ENCODE measurements at places on chromosomes 4 and X. TPM values are rescaled to one million over a fixed set of nuclear protein-coding genes. Genes with fewer than 3 reads are reported as not detected.

DNA sequence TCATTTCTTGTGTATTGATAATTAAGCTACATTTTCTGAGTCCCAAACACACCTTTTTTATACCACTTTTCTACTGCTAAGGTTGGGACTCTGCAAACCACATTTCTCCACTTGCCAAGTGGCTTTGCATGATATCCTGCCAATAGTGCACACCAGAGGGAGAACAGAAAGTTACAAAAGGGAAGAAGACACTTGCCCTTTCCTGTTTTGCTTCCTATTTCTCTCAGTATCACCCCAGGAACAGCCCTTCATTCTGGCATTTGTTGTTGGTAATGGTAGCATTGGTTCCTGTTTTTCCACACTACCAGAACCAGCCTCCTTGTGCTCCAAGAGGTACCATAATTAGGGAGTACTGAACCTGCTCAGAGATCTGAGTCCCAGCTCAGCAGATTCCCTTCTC is 87.1 kb downstream of the HDX start:
- no peak for DNase-seq

- no peak for DNase-seq
Measured at GRCh38 chrX:94635003-94635402, 961.0 kb downstream of the FAM133A start.

Gene PYURF
- 270 TPM for polyA plus RNA-seq

DNA sequence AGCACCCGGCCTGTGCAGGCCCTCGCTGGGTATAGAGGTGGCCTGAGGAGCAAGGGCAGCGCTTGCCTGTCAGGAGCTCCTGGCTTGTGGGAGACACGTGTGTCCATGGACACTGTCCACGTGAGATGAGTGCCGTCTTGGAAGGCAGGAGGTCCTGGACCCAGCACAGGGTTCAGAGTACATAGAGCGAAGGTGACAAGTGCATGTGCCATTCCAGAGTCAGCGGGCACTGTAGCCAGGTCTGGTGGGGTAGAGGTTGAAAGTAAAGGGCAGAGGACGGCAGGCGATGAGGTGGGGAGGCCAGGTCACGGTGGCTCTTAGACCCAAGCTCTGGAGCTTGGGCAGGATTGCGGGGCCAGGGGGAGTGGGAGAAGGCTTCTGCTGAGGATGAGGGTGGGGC is 28.4 kb upstream of the TADA2B start:
- DNase-seq = no peak

GRCh38 chr4:88144866-88145300 is 13.6 kb downstream of the ABCG2 start:
- DNase-seq = no peak

Gene ACE2
- polyA plus RNA-seq = not detected

Gene LDB2
- not detected for polyA plus RNA-seq

DNA sequence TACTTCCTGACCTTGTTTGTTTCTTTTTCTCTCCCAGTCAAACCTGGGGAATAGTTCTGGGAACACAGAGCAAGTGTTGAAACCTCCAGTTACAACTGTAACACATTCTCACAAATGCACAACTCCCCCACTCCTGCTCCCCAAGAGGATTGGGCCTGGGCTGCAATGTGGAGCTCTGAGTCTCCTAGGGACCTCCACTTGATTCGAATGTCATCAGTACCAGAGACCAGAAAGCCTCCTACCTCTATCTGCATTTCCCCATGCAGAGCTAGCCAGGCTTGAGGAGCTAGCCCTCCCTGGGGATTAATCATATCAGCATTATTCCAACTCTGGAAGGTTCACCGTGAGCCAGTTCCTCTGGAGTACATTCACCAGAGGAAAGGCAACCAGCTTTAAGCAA is 41.7 kb upstream of the CITED1 start:
- DNase-seq = no peak

DNA sequence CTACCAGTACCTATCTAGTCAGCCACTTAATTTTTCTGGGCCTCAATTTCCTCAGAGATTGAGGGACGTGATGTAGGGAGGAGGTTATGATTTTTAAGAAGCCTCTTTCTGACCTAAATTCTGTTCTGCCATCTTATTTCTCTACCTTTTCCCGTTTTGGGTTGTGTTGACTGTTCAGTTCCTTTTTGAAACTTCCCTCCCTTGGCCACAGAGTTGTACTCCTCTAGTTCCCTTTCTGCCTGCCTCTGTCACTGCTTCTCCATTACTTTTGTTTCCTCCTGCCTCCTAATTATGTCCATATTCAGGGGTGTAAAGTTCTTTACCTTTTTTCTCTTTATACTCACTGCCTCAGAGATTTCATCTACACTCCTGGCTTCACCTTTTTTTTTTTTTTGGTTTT is 25.4 kb downstream of the CLCN5 start:
- no peak for DNase-seq

GRCh38 chr4:130183766-130184165 is 1087.8 kb downstream of the C4orf33 start:
- DNase-seq = no peak

Gene RIPPLY1
- polyA plus RNA-seq = not detected

DNA sequence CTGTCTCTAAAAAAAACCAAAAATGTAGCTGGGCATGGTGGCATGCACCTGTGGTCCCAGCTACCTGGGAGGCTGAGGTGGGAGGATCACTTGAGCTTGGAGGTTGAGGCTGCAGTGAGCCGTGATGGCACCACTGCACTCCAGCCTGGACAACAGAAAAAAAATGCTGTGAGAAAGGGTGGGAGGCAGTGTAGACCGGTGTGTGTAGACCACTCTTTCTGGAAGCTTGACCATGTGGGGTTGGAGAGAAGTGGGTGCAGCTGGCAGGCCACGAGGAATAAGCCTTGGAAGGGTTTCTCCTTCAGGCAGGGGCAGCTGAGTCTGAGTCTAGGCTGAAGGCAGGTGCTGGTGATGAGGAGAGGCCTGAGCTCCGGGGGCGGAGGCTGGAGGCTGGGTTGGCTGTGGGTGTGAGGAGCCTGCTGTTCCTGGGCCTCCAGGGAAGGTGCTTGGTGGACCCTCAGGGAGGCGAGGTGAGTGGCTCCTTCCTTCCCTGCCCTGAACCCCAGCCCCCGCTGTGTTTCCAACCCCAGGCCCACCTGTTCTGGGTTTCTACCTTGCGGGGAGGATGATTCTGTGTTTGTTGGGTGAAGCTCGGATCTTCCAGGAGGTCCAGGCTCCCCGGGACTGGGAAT is 9.3 kb upstream of the TBC1D14 start:
- no peak for DNase-seq
